CD14-positive monocyte (primary cell): ENCODE measurements at places on chromosomes 12 and 14.

DNA sequence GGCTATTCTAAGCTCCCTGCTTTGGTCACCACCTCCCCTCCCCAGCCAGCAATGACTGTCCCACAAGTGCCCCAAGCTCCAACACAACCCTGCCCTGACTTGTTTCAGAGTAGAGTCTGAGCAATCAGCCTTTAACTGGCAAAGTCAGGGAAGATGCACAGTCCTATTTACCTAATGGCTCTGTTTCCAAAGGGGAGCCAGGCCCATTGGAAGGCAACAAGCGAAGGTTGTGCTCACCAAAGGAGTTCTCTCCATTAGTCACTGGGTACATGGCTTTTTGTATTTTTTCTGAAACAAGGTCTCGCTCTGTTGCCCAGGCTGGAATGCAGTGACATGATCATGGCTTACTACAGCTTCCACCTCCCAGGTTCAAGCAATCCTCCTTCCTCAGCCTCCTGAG, 267.1 kb upstream of the CRY1 start:
- no peak for DNase-seq

GRCh38 chr12:27338473-27338872, 5.8 kb downstream of the BMAL2 start:
- DNase-seq, result no peak

DNA sequence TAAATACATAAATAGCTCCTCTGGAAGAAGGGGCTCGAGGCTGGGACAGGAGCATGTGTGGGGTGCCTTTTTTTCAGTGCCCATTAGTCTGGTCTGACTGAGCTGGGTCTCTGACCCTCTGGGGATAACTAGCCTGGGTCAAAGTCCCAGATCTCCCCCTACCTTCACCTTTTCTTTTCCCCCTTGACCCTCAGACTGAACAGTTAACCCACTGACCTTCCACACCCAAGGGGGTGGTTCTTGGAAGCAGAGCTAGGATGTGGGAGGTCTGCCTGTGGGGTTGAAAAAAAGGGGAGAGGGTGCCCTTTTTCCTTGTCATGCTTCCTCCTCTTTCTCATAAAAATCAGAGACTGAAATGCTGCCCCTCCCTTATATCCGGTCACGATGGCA, 925 bp upstream of the GLI1 start:
- no peak for DNase-seq

- DNase-seq, result no peak
Measured at GRCh38 chr12:131367983-131368667, 342.8 kb upstream of the SFSWAP start.

DNA sequence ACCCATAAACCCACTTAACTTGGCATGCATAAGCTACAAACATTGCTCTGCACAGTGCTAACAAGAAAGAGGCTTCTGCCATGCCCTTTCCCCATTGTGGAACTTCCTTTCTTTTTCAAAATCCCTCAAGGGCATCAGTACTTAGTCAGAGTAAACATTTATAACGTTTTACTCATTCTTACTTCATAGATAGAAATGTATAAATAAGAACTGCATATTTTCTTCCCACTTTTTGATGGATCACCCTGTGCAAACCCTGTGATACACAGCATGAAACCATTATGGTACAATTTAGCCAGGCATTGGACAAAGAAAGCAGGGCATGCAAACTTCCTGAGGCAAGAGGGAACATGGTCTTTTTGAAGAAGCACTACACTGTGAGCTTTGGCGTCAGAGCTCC, 113.8 kb upstream of the FOXG1 start:
- DNase-seq, result no peak

GRCh38 chr12:11868027-11868426, 202.7 kb upstream of the BCL2L14 start:
- DNase-seq, result no peak

GRCh38 chr14:56341766-56342493, 223.7 kb downstream of the PELI2 start:
- no peak for DNase-seq

GRCh38 chr14:55752580-55753390, 172.8 kb downstream of the KTN1 start:
- DNase-seq, result no peak

GRCh38 chr12:101570047-101570446, 24.7 kb upstream of the MYBPC1 start:
- peak; percentile 11 for DNase-seq

- no peak for DNase-seq
Measured at GRCh38 chr14:88426271-88426670, 40.8 kb downstream of the SPATA7 start.

DNA sequence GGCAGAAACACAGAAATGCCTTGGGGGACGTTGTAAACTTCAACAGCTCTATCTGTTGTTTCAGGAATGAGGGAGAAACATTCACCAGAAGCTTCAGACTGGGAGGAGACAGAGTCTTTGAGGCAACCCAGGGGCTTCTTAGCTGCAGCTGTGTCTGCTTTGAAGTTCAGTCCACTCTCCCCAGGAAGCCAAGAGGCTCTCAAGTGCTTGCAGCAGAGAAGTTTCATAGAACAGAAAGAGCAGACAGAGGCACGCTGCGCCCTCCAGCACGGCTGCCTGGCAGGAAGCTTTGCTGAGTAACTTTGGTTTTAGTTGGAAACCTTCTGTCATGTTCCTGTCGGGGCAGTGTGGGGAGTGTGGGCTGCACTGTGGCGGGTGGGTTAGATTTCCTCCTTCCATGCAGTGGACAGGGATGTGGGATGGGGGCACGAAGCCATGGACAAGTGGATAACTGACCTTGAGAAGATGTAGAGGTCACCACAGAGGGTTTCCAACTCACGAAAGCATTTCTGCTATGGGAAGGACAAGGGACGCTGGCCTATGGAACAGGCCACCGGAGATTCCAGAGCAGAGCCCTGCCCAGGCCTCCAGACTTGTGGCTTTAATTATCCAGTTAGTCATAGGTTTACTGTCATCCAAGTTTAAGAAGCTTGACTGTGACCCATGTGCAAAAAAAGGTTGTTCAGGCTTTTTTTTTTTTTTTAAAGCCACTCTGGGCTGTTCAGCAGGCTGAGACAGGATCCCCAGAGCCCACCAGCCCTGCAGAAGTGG, 107.7 kb downstream of the ARF6 start:
- DNase-seq, result peak; percentile 69

DNA sequence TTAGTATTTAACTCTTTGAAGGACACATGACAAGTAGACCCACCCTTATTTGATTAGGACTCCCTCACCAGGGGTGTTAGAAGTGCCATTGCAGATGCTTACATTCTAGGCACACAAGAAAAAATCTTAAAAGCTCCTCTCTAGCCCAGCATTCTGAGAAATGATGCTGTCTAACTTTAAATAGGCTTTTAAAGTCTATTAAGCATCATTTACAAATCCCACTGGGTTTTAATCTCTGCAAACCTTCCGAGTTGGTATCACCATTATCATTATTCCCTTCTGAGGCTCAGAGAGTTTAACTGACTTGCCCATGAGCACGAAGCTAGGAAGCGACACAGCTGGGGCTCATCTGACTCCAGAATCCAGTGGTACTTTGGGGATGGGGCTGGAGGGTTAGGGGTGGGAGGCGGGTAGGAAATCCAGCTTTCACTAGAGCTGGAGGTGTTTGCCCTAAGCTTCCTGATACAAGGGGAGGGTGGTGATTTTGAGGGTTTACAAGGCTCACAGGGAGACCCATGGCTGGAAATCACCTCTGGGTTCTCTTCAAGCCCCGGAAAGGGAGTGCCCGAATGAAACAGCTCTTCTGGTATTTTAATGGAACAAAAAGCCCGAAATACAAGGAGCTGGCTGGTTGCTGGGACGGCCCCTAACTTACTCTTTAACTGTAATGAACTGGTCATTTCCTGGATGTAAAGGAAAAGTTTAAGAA, 109.2 kb upstream of the FUT8 start:
- DNase-seq, result no peak

GRCh38 chr14:33781236-33781635, 169.6 kb downstream of the EGLN3 start:
- DNase-seq, result no peak

GRCh38 chr12:120473807-120474615, 4.5 kb upstream of the SRSF9 start:
- DNase-seq, result no peak

GRCh38 chr14:74634481-74634880, 22.4 kb upstream of the LTBP2 start:
- no peak for DNase-seq

- DNase-seq, result no peak
Measured at GRCh38 chr14:99598774-99599173, 5.2 kb downstream of the CCDC85C start.

DNA sequence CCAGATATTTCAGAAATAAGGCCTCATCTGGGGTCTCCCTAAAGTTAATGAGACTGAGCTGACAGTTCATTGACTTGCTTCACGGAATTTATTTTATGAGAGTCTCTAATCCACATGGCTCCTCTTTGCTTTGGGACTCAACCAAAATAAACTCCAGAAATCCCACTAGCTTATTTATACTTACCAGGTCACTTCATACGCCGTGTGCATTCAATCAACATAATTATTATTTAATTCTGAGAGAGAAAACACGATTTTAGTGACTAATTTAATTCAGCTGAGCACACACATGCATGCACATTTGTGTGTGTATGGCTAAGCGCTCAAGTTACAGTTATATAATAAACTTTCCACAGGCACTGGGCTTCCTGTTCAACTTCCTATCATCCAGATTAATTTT, 333.4 kb upstream of the CCDC196 start:
- DNase-seq, result no peak

- no peak for DNase-seq
Measured at GRCh38 chr12:3746758-3747157, 6.2 kb downstream of the CRACR2A start.

DNA sequence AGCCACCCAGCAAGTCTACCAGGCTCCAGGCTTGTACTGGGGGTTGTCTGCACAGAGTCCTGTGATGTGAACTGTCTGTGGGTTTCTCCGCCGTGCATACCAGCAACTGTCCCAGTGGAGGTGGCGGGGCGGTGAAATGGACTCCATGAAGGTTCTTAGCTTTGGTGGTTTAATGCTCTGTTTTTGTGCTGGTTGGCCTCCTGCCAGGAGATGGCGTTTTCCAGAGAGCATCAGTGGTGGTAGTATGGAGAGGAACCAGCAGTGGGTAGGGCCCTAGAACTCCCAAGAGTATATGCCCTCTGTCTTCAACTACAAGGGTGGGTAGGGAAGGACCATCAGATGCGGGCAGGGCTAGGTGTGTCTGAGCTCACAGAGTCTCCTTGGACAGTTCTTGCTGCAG, 303.8 kb downstream of the TMEM121 start:
- no peak for DNase-seq

GRCh38 chr14:87901236-87901635, 91.7 kb downstream of the GALC start:
- DNase-seq, result no peak

DNA sequence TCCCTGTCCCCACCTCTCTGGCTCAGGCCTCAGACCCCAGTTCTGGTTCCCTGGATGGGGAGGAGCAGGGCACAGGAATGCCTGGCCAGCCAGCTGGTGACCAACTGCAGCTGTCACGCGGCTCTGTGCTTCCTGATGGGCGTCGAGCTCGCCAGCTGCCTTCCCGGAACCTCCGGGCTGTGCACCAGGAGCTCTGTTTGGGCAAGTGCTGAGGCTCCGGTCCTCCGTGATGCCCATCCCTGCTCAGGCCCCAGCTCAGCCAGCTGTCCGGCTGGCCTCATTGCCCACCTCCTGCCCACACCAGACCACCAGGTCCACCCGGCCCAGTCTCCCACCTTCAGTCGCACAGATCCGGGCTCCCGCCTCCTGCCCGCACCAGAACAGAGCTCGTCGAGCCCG, 4.8 kb downstream of the IFFO1 start:
- no peak for DNase-seq

DNA sequence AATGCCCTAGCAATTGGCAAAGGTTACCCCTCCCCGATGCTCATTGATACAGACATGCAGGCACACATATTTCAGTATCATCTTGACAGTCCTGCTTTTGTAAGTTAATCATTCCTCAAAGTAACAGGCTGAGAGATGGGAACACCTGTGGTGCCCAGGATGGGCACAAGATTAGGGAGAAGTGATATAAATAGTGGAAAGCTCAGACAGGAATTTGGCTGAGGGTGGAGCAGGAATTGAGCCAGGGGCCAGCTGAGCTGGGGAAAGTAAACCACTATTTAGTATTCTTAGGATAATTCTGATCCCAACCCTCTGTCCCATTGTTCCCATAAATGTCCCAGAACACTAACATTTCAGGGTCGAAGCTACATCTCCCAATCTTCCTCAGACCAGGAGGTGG, 38.3 kb downstream of the DAO start:
- no peak for DNase-seq

GRCh38 chr14:29310757-29311156, 544.2 kb downstream of the FOXG1 start:
- DNase-seq, result no peak

DNA sequence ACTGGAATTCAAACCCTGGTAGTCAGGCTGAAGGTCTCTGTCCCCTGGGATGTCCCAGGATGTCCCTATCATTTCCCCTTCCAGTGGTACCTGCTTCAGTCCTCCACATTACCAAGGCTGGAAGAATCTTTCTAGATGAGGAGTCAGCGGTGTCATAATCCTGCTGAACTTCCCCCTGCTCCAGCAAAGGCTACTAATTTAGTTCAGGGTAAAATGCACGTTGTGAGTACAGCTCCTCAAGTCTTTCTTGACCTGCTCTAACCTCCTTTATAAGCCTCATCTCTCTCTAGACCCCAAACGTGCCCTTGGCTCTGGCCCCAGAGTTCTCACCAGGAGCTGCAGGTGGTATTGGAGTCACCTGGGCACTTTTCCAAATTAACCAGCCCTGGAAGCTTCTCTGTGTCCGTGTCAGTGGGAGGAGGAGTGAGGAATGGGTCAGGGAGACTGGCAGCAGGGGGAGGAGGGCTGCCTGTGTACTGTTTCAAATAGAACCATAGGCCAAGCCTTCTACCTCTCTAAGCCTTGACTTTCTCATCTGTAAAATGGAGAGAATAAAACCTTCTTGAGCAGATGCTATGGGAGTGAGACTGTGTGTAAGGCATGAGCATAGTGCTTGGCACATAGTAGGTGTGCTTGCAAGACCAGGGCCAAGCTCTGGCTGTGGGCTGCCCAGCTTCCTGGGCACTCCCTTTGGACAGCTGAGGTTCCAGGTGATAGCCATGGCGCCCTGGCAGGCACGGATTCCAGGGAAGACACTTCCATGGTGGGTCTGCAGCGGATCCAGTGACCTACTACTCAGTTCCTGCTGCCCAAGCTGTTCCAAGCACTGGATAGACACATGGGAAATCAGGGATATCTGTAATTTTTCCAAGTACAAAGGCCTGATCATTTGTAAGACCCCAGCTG, 24.5 kb downstream of the ASB2 start:
- DNase-seq, result peak; percentile 30
